ENCODE measurements at places on chromosomes 5 and 9.

DNA sequence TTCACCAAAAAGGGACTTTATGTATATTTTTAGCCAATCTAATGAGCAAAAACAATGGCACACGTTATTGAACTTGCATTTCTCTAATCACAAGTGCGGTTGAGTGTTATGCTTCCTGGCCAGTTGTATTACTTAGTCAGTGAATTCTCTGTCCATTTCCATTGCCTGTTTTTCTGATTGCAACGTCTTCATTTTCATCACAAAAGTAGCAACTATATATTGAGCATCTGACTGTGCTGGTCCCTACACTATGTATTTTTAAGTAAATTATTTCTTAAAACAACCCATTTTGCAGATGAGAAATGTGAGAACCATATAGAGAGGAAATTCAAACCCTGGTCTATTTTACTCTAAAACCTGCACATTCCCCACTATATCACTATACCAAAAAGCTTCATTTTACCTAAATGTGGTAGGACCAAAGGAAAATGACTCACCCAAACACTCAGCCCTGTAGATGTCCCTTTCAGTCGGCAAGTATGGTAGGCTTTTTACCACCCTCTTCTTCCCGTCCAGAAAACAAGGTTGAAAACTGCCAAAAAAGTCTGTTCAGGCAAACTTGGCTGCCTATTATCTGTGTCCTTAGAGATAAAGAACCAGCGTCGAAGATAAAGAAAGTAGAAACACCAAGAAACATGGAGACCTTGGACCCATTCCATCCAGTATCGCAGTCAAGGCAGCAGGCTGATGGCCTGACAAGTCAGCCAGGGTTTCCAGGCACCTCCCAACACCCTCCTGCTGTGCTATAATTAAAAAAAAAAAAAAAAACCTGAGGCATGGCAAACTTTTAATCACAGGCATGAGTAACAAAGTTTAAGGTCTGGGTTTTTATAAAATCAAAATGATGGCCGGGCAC is 18.8 kb upstream of the FAM13B start:
- DNase-seq, result no peak

DNA sequence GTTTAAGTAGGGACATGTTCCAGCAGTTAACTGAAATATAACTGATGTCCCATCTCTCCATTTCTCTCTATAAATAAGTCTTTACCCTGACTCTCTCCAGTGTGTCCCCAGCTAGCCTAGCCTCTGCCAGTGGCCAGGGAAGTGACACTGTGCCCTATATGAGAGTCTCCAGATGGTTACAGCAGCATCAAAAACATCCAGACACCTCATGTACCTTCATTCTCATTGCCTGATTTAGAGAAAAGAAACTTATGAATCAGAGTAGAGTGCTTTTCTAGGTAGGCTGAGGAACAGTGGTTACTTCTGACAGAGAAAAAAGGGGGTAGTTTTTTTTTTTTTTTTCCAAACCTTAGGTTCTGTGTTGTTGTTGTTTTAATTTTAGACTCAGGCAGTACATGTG is 148.5 kb downstream of the GNAQ start:
- no peak for DNase-seq

GRCh38 chr9:38003946-38004808 is 64.8 kb downstream of the SHB start:
- DNase-seq, result no peak

GRCh38 chr9:15349892-15350761 is 43.1 kb upstream of the TTC39B start:
- DNase-seq, result no peak

DNA sequence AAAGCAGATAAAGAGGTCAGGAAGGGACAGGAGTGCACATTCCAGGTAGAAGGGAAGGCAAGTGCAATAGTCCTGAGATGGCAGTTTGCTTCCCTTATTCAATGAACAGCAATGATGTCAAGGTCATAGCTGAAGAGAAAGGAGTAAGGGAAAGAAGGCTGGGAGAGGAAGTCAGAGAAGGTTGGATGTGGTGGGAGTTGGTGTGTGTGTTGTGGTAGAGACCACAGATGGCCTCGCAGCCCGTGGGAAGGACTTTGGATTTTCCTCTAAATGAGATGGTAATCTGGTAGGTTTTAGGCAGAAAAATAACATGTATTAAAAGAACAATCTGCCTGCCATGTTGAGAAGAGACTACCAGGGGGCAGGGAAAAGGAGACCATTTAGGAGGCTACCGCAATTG is 25.1 kb upstream of the LPAR1 start:
- DNase-seq, result no peak

GRCh38 chr9:114027863-114028465 is 50.1 kb downstream of the AMBP start:
- DNase-seq, result no peak

DNA sequence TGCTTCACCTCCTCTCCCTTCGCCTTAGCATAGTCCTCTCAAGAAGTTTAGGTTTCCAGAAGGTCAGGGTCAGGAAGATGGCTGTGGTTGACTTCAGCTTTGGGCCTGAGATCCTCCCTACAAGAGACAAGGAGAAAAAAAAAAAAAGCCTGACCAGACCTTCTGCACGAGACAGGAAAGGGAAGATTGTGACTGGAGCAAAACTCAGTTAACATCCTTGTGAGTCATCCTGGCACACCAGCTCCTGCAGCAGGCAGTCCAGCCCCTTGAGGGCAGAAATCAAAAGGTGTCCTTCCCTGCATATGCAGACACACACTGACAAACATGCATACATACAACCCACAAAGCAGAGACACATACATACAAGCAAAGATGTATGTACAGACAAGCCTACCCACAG is 18.0 kb upstream of the ENHO start:
- no peak for DNase-seq

GRCh38 chr9:123954518-123955280 is 24.8 kb upstream of the DENND1A start:
- no peak for DNase-seq

DNA sequence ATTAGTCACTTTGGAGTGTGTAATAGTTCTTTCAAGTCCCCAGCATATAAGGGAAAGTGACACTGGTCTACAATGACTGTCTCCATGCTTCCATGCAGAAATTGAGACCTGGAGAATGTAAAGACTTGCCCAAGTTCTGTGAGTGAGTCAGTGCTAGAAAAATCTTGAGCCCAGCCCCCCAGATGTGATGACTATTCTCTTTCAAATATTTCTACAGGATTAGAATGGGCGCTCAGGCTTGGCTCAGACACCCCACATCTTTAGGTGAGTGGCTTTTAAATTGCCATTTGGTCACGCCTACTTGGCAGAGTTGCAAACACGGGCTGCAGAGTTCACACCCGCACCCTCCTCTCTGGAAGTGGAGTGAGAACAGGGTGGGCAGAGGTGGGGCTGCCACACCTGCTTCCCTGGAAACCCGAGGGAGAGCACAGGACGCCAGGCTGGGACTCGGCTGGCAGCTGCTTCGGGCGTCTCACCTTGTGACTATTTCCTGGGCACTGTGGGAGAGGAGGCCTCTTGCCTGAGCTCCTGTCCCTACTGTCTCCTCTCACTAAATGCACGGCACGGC is 37.6 kb downstream of the ROPN1L start:
- DNase-seq, result no peak

- no peak for DNase-seq
Measured at GRCh38 chr9:131406563-131407436, 12.9 kb downstream of the PRRC2B start.

DNA sequence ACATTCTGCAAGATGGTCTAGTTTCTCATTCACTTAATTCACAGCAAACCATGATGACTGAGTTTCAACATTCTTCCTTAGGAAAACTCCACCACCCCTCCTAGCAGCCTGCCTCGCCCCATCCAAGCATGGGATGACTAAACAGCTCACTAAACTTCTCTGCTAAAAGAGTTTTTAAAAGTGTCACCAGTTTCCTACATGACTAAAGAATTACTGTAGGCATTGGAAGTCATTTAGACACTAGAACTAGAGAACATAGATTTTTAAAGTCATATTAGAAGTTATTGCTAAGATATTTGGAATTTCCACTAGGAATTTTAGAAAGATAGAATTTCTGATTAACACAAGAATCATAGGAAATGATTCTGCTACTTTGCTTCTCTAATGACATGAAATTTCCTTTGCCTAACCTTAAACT is 5.5 kb upstream of the ESM1 start:
- DNase-seq, result no peak

GRCh38 chr5:41057231-41057630 is 13.9 kb downstream of the MROH2B start:
- no peak for DNase-seq

All from activated T-helper 1 cell treated with anti-CD3 and anti-CD28 coated beads, Interleukin-2, amount 50 U/mL, for 16 hours (primary cell).